ENCODE measurements at places on chromosomes 7 and 10.
A peak's percentile ranks its signal among the peaks of the same experiment; 100 is the strongest.

DNA sequence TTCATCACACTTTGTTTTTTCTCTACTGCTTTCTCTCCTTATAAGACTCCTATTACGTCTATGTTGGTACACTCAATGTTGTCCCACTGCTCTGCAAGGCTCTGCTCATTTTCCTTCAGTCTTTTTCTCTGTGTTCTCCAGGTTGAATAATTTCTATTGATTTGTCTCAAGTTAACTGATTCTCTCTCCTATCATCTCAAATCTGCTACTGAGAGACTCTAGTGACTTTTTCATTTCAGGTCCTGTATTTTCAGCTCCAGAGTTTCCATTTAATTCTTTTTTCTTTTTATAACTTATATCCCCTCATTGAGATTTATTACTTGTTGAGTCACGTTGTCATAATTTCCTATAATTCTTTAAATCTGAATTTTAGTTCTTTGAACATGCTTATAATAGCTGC is 100.9 kb downstream of the RNLS start:
- no peak for DNase-seq

- DNase-seq = peak; percentile 81
Measured at GRCh38 chr10:3126741-3127346, 45.7 kb downstream of the PITRM1 start.

- no peak for DNase-seq
Measured at GRCh38 chr10:100743626-100744135, 1.7 kb upstream of the PAX2 start.

DNA sequence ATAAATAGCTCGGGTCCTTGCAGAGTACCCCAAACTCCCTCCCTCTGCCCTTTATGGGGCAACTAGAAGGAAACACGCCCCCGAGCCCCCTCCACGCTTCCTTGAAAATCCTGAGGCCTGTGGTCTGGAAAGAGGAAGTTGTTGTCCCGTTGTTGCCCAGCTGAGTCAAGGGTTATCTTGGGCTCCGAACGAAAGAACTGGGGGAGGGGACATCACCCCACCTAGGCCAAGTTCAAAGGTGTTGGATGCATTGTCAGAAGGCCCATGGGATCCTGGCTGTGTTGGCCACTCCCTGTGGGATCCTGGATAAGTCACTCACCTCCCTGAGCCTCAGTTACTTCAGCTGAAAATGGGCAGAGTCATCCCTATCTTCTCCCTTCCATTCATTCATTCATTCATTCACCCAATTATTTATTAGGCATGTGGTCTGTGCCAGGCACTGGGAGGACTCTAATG is at the start of gene CCL24:
Gene CCL24 (minus strand): TSS at position 26 of the 456 bp plus-strand sequence. CDS start 91 bp downstream, outside the sequence.
- DNase-seq = no peak

DNA sequence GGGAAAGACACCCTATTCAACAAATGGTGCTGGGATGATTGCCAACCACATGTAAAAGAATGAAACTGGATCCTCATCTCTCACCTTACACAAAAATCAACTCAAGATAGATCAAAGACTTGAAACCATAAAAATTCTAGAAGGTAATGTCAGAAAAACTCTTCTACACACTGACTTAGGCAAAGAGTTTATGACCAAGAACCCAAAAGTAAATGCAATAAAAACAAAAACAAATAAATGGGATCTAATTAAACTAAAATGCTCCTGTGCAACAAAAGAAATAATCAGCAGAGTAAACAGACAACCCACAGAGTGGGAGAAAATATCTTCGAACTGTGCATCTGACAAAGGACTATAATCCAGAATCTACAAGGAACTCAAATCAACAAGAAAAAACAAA is 504.2 kb upstream of the MBL2 start:
- no peak for DNase-seq

DNA sequence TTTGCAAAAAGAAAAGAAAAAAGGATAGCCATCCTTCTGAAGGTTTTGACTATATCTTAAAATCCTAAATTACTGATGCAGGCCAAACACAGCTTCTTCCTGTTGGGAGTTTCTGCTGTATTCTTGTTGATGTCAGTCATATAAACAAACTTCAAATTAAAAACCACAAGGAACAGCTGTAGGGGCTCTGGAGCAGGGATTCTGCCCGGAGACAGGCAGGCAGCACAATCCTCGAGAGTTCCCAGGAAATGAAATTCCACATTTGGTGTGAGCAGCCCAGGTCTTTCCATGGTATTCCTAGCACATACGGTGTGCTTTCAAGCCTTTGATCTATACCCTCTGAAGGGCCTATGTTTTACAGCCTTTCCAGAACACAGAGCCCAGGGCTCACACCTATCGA is 43.2 kb downstream of the INSYN2A start:
- no peak for DNase-seq

DNA sequence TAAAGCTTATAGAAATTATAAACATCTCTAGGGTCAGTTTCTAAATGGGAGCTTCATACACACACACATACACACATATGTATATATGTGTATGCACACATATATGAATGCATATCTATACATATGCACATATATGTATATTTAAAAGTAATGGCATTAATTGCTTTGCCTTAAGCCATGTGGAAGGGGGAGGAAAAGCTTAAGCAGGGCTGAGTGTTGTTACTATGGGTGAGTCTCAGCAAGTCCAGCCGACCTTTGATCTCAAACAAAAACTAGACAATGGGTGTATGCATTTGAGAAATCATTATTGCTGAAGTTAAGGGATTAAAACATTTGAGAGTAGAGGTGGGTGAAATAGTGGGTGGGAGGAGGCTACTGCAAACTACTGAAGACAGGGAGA is 546.7 kb downstream of the MAGI2 start:
- DNase-seq = no peak

GRCh38 chr10:119251315-119251708 is 43.9 kb downstream of the GRK5 start:
- no peak for DNase-seq

GRCh38 chr10:78752221-78752620 is 316.5 kb upstream of the ZMIZ1 start:
- no peak for DNase-seq

GRCh38 chr7:80584778-80585177 is 53.7 kb upstream of the CD36 start:
- no peak for DNase-seq

- no peak for DNase-seq
Measured at GRCh38 chr10:86535132-86535882, 13.7 kb upstream of the WAPL start.

- DNase-seq = no peak
Measured at GRCh38 chr10:45607276-45607675, 65.3 kb downstream of the ZFAND4 start.

DNA sequence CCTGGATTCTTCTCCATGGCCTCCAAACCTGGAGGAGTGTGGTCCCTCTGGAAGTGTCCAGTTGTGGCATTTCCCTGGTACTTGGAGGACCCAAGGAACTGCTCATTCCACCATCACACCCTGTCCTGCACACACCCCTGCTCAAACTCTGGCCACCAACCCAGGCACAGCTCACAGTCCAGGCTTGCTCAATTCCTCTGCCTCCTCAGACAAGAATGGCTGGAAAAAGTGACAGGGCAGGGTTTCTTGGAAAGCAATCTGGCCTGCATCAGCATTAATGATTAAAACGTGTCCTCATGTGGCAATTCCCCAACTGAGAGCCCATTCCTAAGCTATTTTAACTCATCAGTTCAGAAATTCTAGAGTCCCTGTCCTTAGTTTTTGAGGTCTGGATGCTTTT is 17.2 kb upstream of the TPST1 start:
- DNase-seq = no peak

GRCh38 chr7:140640727-140641523 is at the start of gene DENND2A:
Gene DENND2A, minus strand, starts transcription at chr7:140640813. Its CDS starts 38,416 bp downstream, at chr7:140602397.
- no peak for DNase-seq

- no peak for DNase-seq
Measured at GRCh38 chr10:113735913-113736312, 15.6 kb upstream of the PLEKHS1 start.

GRCh38 chr7:20352573-20353306 is 22.0 kb downstream of the ITGB8 start:
- DNase-seq = no peak

DNA sequence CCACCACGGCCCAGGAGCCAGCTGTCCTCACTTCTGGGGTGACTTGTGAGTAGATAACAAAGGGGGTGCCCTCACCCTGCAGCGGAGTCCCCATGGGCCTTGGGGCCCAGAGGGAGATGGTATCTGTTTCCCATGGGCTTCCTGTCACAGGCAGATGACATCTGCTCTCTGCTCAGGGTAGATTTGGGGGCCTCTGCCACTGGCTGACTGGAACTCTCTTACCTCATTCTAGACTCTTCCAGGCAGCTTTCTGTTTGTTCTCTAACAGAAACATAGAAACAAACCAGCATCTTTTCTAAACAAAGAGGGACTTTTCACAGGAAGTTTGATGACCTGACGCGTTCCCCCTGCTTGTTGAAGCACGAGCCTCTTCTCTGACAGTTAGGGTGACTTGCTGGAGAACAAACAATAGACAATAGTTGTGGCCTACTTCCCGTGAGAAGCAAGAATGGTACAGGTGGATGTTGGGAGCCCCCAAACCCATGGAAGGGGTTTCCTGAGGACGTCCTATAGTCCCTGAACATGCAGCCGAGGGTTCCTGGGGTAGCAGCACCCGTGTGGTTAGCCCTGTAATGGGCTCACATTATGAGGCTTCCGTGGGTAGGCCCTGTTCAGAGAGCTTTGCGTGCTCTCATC is 61.6 kb downstream of the GRK5 start:
- no peak for DNase-seq

DNA sequence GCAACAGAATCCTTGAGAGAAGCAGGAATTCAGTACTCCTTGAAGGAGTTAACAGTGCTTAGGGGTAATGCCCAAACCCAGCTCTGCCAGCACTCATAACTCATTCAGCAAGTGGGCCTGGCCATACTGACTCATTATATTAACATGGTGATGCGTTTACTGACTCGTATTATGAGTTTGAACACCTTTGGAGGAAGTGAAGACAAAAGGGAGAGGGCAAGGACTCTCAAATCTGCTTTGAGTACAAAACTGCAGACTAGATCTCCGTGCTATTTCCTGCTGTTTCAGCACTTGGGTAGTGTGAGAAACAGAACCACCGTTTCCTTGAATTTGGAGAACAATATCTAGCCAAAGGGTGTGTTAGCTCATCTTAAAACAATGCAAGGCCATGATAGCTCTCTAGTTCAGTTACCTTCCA is 30.8 kb downstream of the SLC16A9 start:
- no peak for DNase-seq

- DNase-seq = no peak
Measured at GRCh38 chr10:71889388-71889987, 38.4 kb upstream of the PSAP start.

- no peak for DNase-seq
Measured at GRCh38 chr7:129375141-129375938, 58.9 kb upstream of the STRIP2 start.

GRCh38 chr10:38025283-38025682 is 14.8 kb downstream of the ZNF33A start:
- no peak for DNase-seq

- no peak for DNase-seq
Measured at GRCh38 chr10:106582291-106582690, 582.2 kb downstream of the SORCS1 start.

DNA sequence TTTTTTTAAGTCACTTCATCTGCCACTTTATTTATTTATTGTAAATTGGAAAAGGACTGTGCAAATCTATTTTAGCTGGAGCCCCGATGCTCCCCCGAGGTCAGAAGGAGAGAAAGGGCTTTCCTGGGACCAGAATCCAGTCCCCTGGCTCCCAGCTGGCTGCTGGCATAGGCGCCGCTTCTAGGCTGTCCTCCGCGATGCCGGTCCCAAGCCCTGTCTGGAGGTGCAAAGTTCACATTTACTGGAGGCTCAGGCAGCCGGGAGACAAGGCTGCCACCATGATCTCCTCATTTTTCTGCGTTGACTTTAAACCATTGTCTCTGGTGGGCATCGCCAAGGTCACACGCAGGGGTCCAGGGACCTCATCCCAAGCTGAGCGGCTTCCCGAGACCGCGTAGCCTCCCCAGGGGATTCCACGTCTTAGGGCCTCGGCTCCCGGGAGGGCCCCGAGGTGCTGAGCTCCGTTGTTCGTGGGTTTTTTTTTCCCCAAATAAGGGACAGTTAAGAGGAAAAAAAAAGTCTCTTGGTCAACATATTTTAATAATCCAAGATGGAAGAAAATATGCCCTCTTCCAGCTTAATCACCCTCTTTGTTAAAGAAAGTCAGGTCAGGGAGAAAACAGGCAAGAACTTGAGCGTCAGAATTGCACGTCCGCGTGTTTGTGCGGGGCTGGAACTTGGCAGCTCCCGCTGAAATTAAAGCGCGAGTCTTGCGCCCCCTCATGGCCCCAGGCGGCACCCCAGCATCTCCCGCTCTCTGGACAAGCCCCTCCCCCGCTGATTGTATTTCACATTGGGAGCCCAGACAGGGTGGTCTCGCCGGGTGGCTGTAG is 11.9 kb downstream of the RGR start:
- no peak for DNase-seq

GRCh38 chr7:132709971-132710567 is 133.8 kb upstream of the PLXNA4 start:
- DNase-seq = no peak

DNA sequence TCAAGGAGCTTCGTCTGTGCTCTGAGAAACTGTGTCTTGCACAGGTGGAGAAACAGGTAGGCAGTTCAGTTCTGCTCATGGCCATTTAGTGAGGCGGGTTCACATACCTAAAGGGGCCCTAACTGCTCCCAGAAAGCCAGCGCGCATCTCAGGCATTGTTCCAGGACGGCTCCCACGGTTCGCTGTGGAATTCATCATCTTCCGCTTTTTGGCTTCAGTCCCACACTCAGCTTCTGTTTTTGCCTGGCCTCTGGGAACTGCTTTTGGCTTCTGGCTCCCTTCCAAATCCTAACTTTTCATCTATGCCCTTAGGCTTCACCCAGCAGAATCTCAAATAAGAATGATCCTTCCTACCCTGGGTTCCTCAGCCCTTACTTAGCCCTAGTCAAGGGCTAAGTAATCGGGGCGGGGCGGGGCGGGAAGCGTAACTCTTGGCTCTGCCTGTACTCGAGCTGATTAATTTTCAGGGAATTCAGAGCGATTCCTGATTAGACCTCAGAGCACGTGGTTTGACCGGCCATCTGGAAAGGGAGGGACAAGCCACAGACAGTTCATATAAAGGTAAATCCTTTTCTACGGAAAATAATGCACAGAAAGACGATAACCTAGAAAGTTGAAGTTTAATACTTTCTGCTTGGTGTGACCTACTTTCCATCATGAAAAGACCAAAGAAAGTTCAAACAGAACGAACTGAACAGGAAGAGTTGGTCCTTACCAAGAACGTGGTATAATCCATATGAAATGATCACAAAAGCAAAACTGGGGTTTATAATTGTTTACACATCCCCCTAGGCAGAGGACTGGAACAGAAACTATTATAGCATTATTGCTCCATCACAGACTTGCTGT is 105.7 kb downstream of the ST8SIA6 start:
- no peak for DNase-seq

- DNase-seq = no peak
Measured at GRCh38 chr10:3225561-3225960, 53.0 kb upstream of the PITRM1 start.

DNA sequence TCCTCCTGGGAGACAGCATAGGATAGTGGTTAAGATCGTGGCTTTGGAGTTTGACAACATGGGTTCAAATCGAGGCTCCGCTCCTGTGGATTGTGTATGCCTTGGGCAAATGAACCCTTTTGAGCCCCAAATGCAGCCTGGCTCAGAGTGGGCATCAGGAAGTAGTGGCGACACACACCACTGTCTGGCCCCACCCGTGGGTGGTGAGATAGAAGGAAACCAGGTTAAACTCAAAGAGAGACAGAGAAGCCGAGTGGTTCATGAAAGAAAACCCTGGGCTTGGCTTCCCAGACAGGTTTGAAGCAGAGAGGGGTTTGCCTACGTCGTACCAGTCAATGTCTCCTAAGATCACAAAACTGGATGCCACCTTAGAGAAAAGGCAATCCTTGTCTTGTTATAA is 57.7 kb downstream of the PRTFDC1 start:
- no peak for DNase-seq
